ENCODE measurements at places on chromosomes 2 and 18.
A peak's percentile ranks its signal among the peaks of the same experiment; 100 is the strongest.

- DNase-seq = no peak
Observed at GRCh38 chr2:160491911-160492371, 1.7 kb downstream of the RBMS1 start.

GRCh38 chr2:238152771-238153688 lies 5.7 kb upstream of the ERFE start:
- no peak for DNase-seq

DNA sequence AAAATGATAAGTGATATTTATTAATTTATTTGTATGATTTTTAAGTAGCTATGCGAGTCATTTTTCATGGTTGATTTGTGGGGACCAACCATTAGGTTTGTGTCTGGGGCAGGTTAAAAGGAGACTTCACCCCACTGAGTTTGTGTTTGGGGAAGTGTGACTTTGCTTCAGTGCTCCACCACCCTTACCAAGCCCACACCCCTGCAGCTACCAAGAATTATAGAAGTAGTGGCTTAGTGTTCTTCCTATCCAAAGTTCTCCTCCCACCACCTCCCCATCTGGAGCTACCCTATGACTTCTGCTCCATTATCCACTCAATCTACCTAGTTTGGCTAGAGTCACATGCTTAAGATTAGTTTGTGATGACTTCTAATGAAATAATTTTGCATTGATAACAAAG lies 182.1 kb upstream of the ZEB2 start:
- peak; percentile 56 for DNase-seq

GRCh38 chr18:46333431-46334135 lies 229.4 kb downstream of the HAUS1 start:
- DNase-seq = no peak

Data from CD4-positive, alpha-beta T cell treated with Interleukin-15 for 1 hour (primary cell).